Lower lobe of right lung (tissue), 2 donors: ENCODE measurements at places on chromosomes 7 and 10. TPM values are rescaled to one million over a fixed set of nuclear protein-coding genes. Genes with fewer than 3 reads are reported as not detected.

- no peaks in the 10 kb centered on the region for H3K27me3 ChIP-seq
- H3K4me3 ChIP-seq = peak overlapping the region; percentile 75
- no peaks in the 10 kb centered on the region for H3K36me3 ChIP-seq
- peaks cover 13% of the 10 kb centered on the region for H3K4me1 ChIP-seq
- no peak overlapping the region for H3K27ac ChIP-seq
These were observed 1.7 kb downstream of the DIP2C start for GRCh38 chr10:687583-688311.

- H3K4me1 ChIP-seq = no peaks in the 10 kb centered on the region
- H3K27ac ChIP-seq = no peak overlapping the region
- H3K27me3 ChIP-seq = no peaks in the 10 kb centered on the region
- H3K36me3 ChIP-seq = no peaks in the 10 kb centered on the region
These were observed 49.9 kb upstream of the COL1A2 start for GRCh38 chr7:94344826-94345225.

- DNase-seq = no peak
- H3K4me1 ChIP-seq = no peaks in the 10 kb centered on the region
- no peak overlapping the region for H3K4me3 ChIP-seq
- no peaks in the 10 kb centered on the region for H3K27me3 ChIP-seq
- no peak overlapping the region for H3K27ac ChIP-seq
These were observed 208.0 kb downstream of the KCND2 start for GRCh38 chr7:120480930-120481329.

- DNase-seq = no peak
- H3K36me3 ChIP-seq = peaks cover 25% of the 10 kb centered on the region
- H3K4me3 ChIP-seq = no peak overlapping the region
- H3K27me3 ChIP-seq = no peaks in the 10 kb centered on the region
- peaks cover 6% of the 10 kb centered on the region for H3K4me1 ChIP-seq
These were observed 9.8 kb downstream of the LRRC27 start for GRCh38 chr10:132341781-132342180.

GRCh38 chr10:69409176-69409495 lies 7.6 kb downstream of the TACR2 start:
- no peaks in the 10 kb centered on the region for H3K27me3 ChIP-seq
- H3K4me1 ChIP-seq = peaks cover 37% of the 10 kb centered on the region
- DNase-seq = no peak
- H3K27ac ChIP-seq = peak overlapping the region; percentile 92

DNA sequence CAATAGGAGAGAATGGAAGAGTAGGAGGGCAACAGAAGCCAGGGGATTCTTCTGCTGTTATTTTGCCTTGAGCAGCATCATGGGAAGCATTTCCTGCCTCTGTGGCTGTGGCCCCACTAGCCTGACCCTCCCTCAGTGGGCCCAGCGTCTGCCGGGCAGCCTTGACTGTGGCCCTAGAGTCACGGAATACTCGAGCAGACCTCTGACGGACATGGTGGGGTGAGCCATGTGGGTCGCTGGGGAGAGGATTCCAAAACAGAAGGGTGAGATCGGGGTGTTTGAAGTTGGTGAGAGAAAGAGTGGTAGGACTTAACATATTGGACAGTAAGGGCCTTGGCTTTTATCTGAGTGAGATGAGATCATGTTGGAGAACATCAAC lies 8.3 kb upstream of the PRKAG2 start:
- H3K27me3 ChIP-seq = no peaks in the 10 kb centered on the region
- no peak overlapping the region for H3K4me3 ChIP-seq
- no peak for DNase-seq
- no peaks in the 10 kb centered on the region for H3K36me3 ChIP-seq
- H3K27ac ChIP-seq = no peak overlapping the region
- no peaks in the 10 kb centered on the region for H3K4me1 ChIP-seq

DNA sequence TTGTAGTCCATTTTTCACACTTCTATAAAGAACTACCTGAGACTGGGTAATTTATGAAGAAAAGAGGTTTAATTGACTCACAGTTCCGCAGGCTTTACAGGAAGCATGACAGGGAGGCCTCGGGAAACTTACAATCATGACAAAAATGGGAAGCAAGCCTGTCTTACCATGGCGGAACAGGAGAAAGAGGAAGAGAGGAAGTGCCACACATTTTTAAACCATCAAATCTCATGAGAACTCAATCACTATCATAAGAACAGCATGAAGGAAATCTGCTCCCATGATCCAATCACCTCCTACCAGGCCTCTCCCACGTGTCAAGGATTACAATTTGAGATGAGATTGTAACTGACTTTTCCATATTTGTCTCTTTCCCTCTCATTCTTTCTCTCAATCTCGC lies 9.3 kb upstream of the PNPLA8 start:
- H3K36me3 ChIP-seq = no peaks in the 10 kb centered on the region
- no peaks in the 10 kb centered on the region for H3K27me3 ChIP-seq
- no peak overlapping the region for H3K27ac ChIP-seq
- no peak overlapping the region for H3K4me3 ChIP-seq

DNA sequence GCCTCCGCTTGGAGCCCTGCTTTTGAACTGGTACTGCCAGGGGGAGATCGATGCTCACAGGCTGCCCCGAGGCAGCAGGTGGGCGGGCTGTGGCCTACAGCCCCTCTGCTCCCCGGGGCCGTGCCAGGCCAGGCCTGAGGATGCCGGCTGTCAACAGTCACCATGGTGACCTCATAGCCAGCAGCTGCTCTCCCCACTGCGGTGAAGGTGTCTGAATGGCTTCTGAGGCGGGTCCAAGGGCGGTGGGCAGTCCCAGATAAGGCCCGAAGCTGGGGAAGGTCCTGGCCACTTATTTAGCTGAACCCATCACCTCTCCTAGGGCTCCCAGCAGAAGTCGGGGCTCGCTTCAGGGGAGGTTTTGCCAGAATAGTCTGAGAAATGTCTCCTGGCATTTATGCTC lies 179.3 kb downstream of the ARHGAP12 start:
- H3K36me3 ChIP-seq = no peaks in the 10 kb centered on the region
- H3K4me1 ChIP-seq = peaks cover 24% of the 10 kb centered on the region
- H3K27me3 ChIP-seq = no peaks in the 10 kb centered on the region

DNA sequence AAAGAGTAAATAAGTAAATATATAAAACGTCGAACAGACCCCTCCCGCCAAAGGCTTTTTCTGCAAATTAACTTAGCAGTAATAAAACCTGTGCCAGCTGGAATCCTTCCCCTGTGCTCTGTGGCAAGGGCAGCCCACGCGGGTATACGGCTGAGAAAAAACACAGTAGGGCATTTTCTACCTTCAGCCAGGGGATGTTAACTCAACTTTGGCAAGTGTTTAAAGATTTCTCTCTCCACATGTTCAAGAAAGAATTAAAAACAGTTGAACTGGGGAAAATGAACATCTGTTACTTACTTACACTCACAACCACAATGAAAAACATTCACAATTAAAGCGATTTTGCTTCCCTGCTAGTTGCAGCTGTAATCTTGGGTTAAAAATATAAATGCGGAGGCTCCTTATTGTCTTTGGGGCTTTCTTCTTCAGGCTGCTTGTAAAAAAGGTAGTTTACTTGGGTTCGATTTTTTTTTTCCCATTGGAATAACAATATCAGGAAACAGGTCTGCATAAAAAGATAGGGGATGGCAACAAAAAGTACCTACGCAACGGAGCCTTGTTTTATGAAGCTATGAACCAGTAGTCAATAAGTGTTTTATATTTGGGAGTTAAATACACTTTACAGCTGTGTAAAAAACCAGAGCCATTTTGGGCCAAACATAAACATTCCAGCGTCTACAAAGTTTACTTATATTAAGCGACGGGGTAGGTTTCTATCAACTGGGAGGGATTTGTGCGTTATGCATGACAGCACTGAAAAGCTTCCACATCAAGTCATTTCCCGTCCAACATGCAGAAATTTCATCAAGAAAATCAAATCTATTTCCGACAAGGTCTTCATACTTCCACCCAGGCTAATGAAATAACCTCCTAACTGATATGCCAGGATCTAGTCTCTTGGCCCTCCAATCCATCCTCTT lies 132.7 kb downstream of the TAX1BP1 start:
- no peaks in the 10 kb centered on the region for H3K27me3 ChIP-seq
- peaks cover 13% of the 10 kb centered on the region for H3K4me1 ChIP-seq
- no peak overlapping the region for H3K4me3 ChIP-seq
- no peaks in the 10 kb centered on the region for H3K36me3 ChIP-seq
- H3K27ac ChIP-seq = no peak overlapping the region

DNA sequence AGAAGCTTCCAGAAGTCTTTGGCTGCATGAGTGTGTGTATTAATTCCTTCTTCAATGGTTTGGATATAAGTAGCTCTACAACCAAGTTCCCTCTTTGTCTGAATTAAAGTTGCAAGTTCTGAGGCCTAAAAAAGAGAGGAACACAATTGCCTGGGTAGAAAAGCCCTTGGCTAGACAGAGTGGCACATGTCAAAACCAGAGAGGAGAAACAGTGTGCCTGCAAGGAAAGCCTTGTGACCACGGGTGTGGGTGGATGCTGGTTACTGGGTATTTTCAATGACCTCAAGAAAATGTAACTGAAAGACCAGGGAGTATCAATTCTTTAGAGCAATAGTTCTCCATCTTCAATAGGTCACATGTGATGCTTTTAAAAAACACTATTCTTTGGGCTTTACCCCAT lies 148.3 kb downstream of the SVIL start:
- H3K36me3 ChIP-seq = peaks cover 81% of the 10 kb centered on the region
- H3K4me3 ChIP-seq = no peak overlapping the region
- peaks cover 7% of the 10 kb centered on the region for H3K4me1 ChIP-seq
- H3K27me3 ChIP-seq = no peaks in the 10 kb centered on the region

DNA sequence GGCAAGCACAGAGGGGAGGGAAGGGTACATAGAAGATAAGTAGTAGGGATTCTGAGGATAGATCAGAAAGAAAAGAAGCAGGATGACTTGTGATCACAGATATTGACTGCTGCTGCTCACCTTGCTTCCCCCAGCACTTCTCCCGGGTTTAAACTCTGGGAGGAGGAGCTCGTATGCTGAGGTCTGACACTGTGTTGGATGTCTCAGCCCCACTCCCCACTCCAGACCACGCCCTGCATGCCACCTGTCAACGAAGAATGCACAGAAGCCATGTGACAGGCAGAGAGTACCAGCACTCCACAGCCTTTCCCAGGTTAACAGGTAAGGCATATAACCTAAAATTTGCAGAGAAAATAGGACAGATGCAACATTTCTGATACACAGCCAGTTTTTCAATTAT lies 388.9 kb downstream of the TNS3 start:
- DNase-seq = no peak
- H3K27me3 ChIP-seq = no peaks in the 10 kb centered on the region
- H3K4me3 ChIP-seq = no peak overlapping the region
- no peak overlapping the region for H3K27ac ChIP-seq
- H3K4me1 ChIP-seq = no peaks in the 10 kb centered on the region

- peaks cover 32% of the 10 kb centered on the region for H3K4me1 ChIP-seq
- H3K4me3 ChIP-seq = no peak overlapping the region
- H3K36me3 ChIP-seq = no peaks in the 10 kb centered on the region
- DNase-seq = no peak
These were observed 61.4 kb downstream of the ABI1 start for GRCh38 chr10:26799342-26799741.

GRCh38 chr10:1128649-1129048 lies 72.5 kb downstream of the WDR37 start:
- H3K27me3 ChIP-seq = no peaks in the 10 kb centered on the region
- no peaks in the 10 kb centered on the region for H3K4me1 ChIP-seq
- no peak overlapping the region for H3K27ac ChIP-seq
- no peak overlapping the region for H3K4me3 ChIP-seq
- peaks cover 83% of the 10 kb centered on the region for H3K36me3 ChIP-seq

DNA sequence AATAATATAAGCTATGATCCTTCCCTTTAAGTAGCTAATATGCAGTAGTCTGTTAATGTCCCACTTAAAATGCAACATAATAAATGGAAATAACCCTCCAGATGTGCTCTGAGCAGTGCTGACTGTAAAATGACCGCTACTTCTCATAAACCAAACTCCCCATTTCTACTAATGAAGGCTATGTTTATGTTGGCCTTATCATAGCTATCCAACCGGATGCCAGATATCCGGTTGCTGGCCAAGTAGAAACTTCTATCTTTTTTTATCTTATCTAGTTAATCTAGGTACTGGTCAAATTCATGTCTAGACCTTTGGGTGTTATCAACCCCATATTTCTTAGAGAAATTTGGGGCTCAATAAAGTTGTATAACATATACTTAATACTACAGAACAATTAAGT lies 56.6 kb downstream of the CHRM2 start:
- no peak overlapping the region for H3K4me3 ChIP-seq
- H3K27ac ChIP-seq = no peak overlapping the region
- peaks cover 9% of the 10 kb centered on the region for H3K4me1 ChIP-seq
- no peak for DNase-seq

DNA sequence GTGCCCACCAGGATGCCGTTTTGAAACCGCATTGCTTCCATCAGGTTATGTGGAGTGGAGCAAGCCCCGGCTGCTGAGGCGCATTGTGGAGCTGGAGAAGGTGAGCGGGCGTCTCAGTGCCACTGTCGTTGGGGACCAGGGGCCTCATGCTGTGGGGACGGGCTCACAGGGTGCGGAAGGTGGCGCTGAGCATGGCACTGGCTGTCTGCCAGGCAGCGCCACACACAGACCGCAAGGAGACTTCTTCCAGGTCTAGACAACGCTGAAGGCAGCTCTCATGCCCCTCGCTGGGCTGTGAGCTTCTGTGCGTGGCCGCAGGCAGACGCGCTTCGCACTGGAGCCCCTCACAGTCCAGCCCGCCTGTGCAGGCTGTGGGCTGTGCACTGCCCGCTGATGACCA lies 29.0 kb downstream of the IQCE start:
- H3K27me3 ChIP-seq = no peaks in the 10 kb centered on the region
- no peak overlapping the region for H3K27ac ChIP-seq
- no peaks in the 10 kb centered on the region for H3K4me1 ChIP-seq
- H3K36me3 ChIP-seq = peaks cover 72% of the 10 kb centered on the region
- H3K4me3 ChIP-seq = no peak overlapping the region

DNA sequence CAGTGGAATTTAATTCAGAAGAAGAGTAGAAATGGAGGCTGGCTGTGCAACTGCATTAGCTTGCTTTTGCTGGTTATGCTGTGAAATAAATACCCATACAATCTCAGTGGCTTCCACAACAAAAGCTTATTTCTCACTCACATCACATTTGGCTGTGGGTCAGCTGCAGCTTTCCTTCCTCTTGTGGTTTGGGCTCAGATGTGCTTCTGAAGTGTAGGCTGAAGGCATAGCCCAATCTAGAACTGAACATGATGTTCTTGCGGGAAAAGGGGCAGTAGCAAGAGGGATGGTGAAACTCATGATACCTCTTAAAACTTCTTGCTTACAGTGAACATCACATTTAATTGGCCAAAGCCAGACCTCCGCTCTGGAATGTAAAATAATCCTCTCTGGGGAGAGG lies 119.9 kb downstream of the HECW1 start:
- no peaks in the 10 kb centered on the region for H3K4me1 ChIP-seq
- no peaks in the 10 kb centered on the region for H3K36me3 ChIP-seq
- no peaks in the 10 kb centered on the region for H3K27me3 ChIP-seq
- DNase-seq = no peak
- H3K27ac ChIP-seq = no peak overlapping the region

The SDK1 gene
- total RNA-seq = 10.0 TPM

The NKX6-2 gene
- not detected for total RNA-seq

The TUBAL3 gene
- total RNA-seq = not detected

The GFRA1 gene
- total RNA-seq = 9.8 TPM

The HOXA6 gene
- total RNA-seq = 4.6 TPM

The HECTD2 gene
- 8.4 TPM for total RNA-seq

The PAOX gene
- 6.9 TPM for total RNA-seq

The HILPDA gene
- 13.1 TPM for total RNA-seq
